ENCODE measurements at places on chromosomes 5 and 9.

DNA sequence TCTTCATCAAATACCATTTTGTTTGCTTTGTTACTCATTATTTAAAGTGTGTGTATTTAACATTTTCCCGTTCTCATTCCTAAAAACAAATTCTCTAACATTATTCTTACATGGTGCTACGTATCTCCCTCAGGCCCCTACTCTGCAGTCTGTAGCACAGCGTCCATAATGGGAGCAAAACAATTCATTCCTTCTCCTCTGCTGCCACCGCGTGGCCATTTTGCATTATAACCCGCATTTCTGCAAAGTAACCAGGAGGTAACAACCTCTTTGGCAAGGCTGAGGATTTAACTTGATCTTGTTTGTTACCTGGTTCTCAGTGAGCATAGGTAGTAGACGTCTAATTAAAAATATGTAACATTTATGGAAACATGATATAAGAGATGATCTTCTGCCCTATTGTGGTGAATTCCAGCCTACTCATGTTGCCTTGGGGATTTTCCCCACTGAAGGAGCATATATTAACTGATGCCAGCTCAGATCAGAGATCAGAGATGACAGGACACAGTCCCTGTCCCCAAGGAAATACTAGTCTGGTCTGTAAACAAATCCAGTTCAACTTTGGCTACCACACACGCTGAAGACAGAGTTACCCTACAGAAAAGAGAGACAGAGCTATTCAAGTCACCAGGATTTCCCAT is 10.5 kb downstream of the OR1K1 start:
- DNase-seq = peak; percentile 79

DNA sequence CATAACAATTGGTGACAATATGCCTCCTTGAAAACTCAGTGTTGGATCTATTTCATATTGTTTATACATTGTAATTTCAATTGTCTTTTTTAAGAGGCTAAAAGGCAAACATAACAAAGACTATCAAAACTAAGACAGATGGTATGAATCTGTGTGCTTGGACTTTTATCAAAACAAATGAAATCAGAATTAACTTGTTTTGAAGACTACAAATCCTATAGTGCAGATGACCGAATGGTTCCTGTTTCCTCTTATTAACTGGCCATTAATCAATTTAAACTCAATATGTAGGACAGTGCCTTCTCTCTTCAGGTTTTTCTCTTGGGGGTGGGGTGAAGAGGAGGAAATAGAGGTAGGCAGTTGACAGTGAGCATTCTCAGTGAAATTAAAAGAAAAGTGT is 366.9 kb upstream of the GRAMD2B start:
- no peak for DNase-seq

DNA sequence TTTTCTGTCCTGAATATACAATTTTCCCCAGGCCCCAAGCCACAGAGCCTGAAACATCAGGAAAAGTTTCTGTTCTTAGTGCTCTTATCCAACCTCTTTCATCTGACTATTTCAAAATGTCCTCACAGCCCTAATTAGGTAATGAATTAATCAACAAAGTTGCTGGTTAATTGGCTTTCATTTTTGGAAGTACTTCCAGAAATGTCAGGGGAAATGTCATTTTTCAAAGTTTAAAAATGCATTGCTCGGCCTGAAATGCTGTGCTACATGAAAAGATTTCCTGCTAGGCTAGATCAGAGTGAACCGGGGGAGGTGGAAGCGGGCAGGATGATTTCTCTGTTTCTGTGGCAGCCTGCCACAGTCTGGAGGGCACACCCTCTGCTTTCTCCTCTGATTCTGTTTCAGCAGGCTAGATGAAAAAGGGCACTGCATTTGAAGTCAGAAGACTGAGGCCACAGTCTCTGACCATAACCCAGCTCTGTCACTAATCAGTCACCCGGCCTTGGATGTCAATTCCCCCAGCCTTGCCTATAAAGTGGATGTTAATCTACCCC is 55.9 kb upstream of the BARX1 start:
- DNase-seq = no peak

DNA sequence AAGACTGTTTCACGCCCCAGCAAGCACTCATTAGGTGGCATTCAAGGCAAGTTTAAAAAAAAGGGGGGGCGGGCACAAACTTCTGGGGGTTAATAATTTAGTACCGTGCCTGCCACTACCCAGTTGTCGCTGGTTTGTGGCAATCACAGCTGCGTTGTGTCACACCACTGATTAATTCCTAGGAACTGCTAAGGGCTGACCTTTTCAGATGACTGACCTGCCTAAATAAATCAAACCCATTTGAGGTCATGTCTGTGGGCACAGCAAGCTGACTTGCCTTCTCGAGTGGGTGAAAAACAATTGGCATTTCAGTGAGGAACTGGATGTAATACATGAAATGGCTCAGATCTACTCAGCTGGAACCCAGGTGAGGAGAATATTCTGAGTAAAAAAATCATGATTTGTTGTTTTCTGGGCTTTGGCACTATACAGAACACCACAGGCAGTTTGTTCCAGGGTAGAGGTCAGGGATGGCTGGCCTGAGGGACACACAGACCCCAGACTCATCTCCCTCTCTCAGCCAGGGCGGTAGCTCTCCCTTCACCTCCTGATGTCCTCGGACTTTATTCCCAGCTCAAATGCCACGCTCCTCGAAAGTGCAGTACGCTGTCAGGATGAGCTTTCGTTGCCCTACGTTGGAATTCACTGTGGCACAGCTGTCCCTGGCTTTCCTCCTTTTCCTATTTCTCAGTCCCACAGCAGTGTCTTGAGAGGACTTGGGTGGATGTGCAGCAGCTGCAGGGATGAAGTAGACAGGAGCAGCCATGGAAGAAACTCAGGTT is 15.5 kb upstream of the MGAT1 start:
- peak; percentile 44 for DNase-seq

- no peak for DNase-seq
Observed at GRCh38 chr9:132989414-132989996, 11.0 kb downstream of the GFI1B start.

- no peak for DNase-seq
Observed at GRCh38 chr5:85990998-85991397, 626.7 kb upstream of the COX7C start.

GRCh38 chr5:174719793-174720611 is 4.4 kb upstream of the MSX2 start:
- DNase-seq = no peak

Measured in stimulated activated effector memory CD8-positive, alpha-beta T cell treated with anti-CD3 and anti-CD28 coated beads, Interleukin-12 subunit alpha, Interleukin-12 subunit beta, amount 100 ng/mL, for 72 hours (primary cell).